ENCODE measurements at places on chromosomes 2 and 18.

DNA sequence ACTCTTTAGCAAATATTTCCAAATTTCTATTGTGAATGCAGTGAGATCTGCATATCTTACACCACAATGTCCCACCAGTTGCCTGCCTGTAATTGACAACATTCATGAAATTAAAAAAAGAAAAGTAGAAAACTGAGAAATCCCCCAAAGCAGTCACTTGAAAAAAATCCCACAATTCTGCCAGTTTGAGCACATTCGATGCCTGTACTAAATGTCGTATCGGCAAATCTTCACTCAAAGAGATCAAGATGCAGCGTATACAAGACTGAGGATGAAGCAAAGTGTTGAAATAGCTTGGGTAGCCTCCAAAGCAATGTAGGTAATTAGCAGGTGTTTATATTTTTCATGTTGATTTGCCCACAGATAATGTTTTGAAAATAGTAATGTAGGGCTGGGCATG, 186.7 kb upstream of the ZEB2 start:
- no peak for DNase-seq

GRCh38 chr2:148238561-148238960, 217.7 kb downstream of the MBD5 start:
- DNase-seq = peak; percentile 44

DNA sequence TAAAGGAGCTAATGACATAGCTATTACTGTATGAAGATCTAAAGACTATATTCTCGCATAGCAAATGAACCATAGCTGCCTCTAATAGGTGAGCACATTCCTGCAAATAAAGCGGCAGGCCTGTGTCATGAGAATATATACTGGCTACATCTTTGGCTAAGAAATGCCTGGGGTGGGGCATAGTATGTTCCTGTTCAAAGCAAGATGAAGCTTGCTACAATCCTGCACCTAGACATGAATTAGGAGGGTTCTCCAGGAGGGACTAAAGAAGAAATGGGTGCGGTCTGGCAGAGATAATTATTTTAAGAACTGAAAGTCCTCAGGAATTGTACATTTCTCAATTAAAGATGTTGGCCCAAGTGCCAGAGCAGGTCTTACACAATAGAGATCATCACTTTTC, 46.8 kb upstream of the PLA2R1 start:
- no peak for DNase-seq

GRCh38 chr2:239586651-239587310, 186.0 kb upstream of the HDAC4 start:
- no peak for DNase-seq

GRCh38 chr2:105324101-105324500, 5.4 kb downstream of the TGFBRAP1 start:
- no peak for DNase-seq

DNA sequence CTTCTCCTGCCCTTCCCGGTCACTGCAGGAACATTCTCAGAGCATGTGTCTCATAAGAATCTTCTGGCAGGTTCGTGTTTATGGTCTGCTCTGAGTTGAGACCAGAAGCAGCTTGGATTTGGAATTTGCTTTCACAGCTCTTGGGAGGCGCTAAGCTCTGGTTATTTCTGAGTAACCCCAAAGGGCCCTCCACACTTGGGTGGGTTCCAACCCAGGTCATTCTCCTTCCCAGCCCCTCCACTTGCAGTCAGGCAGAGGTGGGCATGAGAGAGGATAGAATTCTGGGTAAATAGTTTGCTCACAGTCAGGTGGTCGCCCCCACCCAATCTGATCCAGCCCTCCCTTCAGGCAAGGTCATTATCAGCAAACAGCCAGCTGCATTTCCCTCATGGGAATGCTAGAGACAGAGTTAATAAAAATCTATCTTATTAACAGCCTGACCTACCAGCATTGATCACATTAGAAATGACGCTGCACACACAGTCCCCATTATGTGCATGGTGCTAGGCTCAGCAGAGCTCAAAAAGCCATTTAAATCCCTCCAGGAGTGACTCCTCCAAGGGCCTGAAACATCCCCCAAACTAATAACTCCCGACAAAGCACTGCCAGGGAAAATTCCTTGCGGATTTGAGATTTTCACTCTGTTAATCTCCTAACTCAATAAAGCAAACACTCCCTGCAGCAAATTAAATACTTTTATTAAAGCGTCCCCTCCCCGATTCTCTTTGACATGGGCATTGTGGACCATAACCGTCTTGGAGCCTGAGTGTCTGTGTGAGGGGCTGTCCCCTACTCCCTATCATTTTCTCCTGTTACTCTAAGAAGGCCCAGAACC, 61.9 kb downstream of the SLC4A5 start:
- DNase-seq = no peak

DNA sequence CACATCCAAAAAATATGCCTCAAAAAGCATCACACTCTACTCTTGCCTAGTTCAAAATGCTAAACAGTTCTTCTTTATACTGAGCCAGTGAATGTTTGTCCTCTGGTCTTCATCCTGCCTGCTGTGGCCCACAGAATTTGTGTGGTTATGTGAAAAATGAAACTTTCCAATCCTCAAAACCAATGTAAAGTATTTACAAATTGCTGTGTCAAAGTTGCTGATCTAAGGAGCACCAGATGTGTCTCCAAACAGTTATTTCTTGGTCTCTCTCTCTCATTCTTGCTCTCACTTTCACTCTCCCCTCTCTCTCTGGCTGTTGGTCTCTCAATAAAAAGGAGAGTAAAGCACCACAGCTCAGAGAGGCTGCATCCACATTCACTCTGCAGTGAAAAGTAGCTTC, 23.0 kb downstream of the EPHA4 start:
- DNase-seq = peak; percentile 45

- DNase-seq = peak; percentile 86
These were observed 379.7 kb downstream of the PTPRM start for GRCh38 chr18:7946734-7947377.

GRCh38 chr18:37553633-37554398, 11.8 kb downstream of the CELF4 start:
- DNase-seq = no peak

- peak; percentile 78 for DNase-seq
These were observed 56.6 kb downstream of the RPL37A start for GRCh38 chr2:216555274-216555673.

DNA sequence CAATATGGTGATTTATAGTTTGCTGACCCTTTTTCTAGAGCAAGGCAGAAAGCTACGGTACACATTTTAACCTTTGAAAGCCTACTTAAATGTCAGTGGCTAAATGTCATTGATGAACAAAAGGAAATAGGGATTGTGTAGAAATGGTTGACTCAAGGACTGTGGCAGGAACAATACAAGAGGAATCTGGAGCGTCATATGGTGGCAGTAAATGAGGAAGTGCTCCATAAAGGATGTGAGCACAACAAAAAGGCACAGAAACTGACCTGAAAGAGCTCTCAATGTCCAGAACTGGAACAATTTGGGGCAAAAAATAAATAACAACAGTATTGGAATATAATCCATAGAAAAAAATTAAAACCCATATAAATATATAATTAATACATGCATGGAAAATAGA, 443.9 kb upstream of the VRK2 start:
- DNase-seq = no peak

DNA sequence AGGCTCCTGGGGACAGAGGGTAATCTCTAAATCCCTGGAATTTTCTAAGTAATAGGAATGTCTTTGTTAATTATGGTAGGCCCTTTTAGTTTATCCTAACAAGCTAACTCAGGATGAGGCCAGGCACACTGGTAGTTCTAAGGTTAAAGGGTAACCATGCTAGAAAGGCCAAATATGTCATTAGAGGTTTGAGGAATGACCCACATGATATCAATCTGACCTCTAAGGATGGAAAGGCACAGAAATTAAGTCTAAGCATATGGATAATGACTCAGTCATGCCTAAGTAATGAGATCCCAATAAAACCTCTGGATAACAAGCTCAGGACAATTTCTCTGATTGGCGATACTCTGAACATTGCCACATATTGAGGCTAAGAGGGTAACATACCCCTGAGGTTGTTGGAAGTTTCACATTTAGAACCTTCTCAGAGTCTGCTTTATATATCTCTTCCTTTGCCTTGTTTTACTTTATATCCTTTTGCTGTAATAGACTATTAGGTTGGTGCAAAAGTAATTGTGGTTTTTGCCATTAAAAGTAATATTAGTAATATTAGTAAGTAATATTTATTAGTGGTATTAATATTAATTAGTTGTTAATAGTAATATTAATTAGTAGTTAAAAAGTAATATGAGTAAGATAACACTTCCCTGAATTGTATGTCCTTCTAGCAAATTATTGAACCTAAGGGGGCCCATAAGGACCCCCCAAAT, 806.3 kb upstream of the GCFC2 start:
- no peak for DNase-seq

- DNase-seq = peak; percentile 96
These were observed 6.3 kb downstream of the RAB12 start for GRCh38 chr18:8615397-8616027.

DNA sequence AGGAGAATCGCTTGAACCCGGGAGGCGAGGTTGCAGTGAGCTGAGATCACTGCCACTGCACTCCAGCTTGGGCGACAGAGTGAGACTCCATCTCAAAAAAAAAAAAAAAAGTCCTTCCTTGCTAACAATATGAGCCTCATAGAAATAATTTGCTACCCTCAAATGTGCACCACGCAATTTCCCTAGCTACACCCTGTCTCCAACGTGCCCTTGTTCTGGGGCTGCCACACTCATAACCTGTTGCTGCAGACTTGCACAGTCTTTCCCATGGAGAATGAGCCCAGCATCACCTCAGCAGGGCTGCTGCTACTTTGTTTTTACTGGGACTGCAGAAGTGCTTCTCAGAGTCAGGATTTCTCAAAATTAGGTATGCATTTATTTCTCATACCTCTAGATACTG, 46.4 kb upstream of the ZNG1B start:
- DNase-seq = no peak

- DNase-seq = no peak
These were observed 518 bp upstream of the NFU1 start for GRCh38 chr2:69437751-69438154.

DNA sequence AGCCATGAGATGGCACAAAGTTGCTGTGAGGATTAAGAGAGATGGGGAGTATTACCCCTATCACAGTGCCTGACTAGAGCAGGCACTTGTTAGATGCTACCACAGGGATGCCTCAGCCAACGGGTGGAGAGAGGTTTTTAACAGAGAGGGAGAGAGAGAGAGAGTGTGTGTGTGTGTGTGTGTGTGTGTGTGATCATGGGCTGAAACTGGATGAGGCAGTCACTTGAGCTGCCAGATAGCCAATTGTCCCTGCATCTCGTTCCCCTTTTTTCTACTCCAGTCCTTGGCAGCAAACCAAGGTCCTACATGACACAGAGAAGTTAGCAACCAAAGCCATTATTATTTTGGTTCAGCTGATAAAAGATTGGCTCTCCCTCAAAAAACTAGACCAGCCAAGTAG, 3.0 kb downstream of the CD8A start:
- no peak for DNase-seq

DNA sequence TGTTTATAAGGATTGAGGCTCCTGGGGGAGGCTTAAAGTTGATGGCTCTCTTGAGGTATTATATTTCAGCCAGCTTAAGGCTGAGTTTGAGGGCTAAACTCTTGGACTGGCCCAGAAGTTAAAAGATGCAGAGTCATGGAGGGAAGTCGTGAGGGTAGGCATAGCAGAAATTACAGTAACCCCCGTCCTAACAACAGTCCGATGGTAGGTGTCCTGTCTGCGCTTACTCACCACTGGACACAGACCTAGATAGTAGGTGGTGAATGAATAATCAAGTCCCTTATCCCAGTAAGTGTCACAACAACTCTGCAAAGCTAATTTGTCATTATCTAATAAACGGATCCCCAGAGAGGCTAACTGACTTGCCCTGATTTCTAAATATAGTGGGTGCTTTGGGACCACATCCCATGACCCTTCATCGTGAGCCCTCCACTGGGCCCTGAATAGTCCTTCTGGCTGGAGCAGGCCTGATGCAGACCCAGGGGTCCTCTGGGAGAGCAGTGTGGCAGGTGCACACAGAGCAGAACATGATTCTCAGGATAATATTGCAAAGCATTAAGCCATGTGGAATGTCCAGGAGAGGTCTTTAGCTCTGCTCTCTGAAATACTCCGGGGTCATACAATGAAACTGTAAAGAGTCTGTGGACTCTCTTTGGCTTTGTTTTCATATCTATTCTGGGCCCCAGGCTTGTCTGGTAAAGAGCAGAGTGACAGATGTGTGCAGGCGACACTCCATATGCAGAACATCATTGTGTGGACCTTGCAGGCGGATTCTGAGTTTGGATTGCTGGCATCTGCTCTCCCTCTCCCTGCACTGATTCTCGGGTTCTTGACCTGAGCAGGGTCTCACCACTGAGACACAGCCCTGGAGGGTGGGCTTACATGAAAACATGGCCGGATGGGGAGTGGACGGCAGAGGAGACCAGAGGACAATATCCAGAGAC, 98.1 kb downstream of the RNF144A start:
- no peak for DNase-seq

DNA sequence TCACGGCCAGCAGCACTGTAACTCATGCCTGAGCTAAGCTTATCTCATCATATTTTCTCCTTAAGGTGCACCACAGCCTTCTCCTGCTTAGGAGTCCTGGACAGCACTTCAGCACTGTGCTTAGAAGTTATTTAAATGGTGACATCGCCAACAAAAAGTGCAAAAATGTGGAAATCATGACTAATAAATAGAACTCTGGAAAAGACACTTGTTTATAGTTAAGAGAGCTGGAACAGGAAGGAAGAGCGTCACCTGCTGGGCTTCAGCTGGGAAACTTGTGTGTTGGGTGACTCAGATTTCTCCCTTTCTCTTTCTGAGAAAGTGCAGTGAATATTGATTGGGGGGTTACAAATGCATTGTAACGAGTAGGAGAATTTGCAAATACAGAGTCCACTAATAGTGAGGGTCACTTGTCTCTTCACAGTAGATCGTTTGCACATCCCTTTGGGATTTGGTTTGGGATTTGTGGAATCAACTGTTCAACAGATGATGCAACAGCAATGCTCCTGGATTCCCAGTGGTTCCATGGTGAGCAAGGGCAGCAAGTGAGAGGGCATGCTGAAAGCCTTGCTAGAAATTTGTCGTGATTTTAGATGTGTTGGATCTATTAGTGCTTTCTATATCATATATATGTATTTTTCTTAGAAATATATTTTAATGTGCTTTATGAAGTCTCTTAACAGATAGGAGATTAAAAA, 84.2 kb downstream of the DOK6 start:
- DNase-seq = peak; percentile 28

DNA sequence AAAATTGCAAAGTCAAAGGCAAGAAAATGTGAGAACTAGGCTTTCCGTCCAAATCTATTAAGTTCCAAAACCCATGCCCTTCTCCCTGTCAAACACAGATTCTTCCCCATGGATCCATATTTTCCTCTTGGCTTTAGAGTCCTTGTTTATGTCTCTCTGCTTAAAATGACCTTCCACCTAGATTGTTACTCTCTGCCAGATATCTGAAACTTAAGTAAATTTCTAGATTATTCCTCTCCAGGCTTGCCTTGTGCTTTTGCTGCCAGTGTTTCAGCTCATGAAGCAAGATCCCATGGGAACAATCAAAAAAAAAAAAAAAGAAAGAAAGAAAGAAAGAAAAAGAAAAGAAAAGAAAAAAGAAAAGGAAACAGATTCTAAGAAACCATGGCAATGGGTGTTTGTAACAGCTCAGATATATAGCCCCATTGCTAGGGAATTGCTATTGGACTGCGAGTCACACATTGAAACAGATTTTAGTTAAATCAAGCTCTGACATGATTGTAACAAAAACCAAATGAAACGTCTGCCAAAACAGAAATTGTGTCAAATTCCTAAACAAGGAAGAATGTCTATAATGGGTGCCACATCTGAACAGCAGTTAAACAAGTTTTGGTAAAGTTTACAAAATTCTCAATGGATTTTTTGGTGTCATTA, 660.7 kb upstream of the CNTNAP5 start:
- no peak for DNase-seq

Data from EH (cell line).